ENCODE measurements at places on chromosomes 16 and 17.
A peak's percentile ranks its signal among the peaks of the same experiment; 100 is the strongest.

DNA sequence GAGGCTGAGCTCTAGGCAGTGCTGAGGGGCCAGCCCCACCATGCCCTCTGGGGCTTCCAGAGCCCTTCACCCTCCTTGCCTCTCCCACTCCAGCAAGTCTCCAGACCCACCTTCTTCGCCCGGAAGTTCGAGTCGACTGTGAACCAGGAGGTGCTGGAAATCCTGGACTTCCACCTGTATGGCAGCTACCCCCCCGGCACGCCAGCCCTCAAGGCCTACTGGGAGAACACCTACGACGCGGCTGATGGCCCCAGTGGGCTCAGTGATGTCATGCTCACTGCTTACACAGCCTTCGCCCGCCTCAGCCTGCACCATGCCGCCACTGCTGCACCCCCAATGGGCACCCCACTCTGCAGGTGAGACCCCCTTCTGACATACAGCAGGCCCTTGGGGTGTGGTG is 10.5 kb downstream of the XYLT2 start:
- peak; percentile 28 for DNase-seq

- no peak for DNase-seq
Measured at GRCh38 chr17:52419229-52419641, 260.7 kb upstream of the CA10 start.

DNA sequence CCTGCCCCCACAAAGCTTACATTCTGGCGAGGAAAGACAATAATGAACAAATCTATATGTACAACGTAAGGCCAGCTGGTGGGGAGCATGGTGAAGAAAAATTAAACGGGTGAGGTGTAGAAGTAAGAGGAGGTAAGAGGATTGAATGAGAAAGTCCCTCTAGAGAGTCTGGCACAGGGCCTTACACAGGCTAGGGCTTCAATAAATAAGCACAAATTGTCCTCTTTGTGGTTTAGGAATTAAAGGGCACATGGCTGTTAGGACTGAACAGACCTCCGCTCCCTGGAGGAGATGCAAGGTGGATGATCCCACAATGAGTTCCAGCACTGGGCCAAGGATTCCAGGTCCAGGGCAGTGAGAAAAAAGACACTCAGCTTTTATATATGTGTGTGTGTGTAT is 43.1 kb upstream of the HAPSTR1 start:
- DNase-seq, result no peak

- DNase-seq, result no peak
Measured at GRCh38 chr17:77147357-77147801, 6.6 kb downstream of the SEC14L1 start.

DNA sequence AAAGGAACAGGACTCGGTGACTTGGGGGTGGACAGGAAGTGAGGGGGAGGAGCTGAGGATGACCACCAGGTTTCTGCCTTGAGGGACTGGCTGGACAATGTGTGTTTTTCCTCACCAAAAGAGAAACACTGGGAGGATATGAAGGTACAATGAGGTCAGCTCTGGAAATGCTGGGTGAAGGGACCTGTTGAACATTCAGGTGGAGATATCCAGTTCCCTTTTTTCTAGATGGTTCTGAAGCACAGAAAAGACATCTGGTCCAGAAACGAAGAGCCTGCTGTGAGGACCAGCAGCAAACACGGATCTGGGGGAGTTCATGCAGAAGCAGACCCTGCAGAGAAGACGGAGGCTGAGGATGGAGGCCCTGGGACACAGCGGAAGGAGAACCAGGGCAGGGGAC is 17.5 kb downstream of the ARHGAP17 start:
- DNase-seq, result no peak

- no peak for DNase-seq
Measured at GRCh38 chr17:76689859-76690258, 20.9 kb downstream of the MXRA7 start.
